ENCODE measurements at places on chromosomes 5 and 9. TPM values are rescaled to one million over a fixed set of nuclear protein-coding genes. Genes with fewer than 3 reads are reported as not detected.

PCDHB2 gene
- not detected for total RNA-seq

GRCh38 chr5:154977409-154977808, 36.1 kb upstream of the KIF4B start:
- DNase-seq: no peak

JMY gene
- 8.3 TPM for total RNA-seq

GRCh38 chr5:142878111-142878510, 107.9 kb downstream of the ARHGAP26 start:
- DNase-seq: no peak

DNA sequence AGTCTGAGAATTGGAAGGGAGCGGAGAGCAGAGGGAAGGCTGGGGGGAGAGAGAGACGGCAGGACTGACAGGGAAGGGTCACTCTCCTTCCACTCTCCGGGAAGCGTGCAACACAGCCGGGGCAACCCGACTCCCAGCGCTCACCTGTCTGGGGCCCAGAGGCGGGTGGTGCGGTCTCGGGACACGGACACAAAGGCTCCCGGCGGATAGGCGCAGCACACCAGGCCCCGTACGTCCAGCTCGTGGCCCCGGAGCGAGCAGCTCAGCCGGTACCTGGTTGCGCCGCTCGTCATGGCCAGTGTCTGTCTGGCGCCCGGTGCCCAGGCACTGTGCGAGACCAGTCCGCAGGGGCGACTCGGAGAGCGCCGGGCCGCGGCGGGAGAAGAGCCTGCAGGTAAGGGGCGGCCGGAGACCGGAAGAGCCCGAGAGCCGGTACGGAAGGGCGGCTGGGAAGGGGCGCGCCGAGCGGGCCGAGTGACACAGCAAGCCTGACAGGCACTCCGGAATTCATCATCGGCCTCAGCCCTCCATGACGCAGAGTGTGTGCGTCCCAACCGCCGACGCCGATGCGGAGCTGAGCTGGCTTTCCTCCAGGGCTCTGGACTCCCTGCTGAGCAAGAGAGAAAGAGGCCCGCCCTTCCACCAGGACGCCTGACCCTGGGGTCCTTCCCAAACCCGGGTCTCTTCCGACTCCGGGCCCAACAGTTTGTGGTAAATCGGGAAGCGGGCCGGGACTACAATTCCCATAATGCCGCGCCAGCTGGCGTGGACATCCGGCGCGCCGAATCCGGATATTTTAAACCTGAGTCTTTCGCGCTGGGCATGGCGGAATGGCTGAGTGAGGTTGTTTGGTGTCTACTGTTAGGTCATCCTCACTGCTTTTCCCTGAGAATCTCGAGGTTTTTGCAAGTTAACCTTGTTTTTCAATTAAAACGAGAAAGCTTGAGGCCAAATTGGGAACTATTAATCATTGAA, at the start of gene PLAA:
PLAA (minus strand) TSS at position 490 of the 975 bp plus-strand sequence; CDS start at position 293, 197 bp downstream.
- DNase-seq: peak; percentile 88

LRRC19 gene
- total RNA-seq: not detected

GRCh38 chr5:18487928-18488480, 853.7 kb downstream of the TAF11L14 start:
- DNase-seq: no peak

TMEM232 gene
- total RNA-seq: 0.91 TPM

DNA sequence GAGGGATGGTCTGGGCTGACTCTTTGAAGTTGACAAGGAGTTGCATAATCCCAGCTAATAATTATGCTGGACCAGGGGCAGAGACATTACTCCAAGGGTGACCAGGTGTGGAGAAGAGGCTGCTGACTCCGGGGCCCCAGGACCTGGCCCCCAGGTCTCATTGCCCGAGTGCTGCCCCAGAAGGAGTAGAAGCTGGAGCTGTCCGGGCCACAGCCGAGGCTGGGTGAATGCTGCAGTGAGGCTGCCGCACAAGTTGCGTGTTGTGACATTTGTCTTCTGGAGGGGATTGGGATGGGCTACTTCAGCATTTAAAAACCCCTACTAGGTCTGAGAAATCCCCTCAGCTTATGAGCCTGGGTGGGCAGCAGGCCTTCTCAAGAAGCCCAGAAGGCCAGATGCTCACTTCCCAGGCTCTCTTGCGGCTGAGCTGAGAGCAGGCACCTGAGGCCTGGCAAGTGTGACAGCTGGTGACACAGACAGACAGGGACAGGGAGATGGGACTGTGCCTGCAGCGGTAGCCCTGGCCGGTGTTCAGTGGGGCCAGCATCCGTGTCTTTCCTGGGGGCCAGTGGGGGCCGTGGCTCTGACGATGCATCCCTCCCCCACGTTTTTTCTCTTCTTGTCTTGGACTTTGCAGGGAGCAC, 122.8 kb downstream of the KCNIP1 start:
- no peak for DNase-seq

TMEM171 gene
- total RNA-seq: 0.25 TPM

GRCh38 chr5:179533024-179533423, 17.3 kb upstream of the RUFY1 start:
- no peak for DNase-seq

GPR151 gene
- not detected for total RNA-seq

DNA sequence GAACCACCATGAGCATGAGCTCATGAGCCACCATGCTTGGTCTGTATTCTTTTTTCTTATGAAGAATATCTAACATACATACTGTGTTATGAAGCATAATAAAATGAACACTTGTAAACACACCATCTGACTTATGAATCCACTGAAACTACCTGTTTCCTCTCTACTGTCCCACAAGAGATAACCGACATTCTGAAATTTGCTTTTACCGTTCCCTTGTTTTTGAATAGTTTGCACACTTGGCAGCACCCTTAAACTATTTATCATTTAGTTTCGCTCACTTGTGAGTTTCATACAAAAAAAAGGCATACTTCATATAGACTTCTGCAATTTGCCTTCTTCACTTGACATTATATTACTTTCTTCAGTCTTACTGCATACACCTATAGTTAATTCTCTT, 8.9 kb downstream of the LARS1 start:
- no peak for DNase-seq

FLT4 gene
- 13.2 TPM for total RNA-seq

- DNase-seq: no peak
Measured at GRCh38 chr9:14238518-14238917, 75.4 kb downstream of the NFIB start.

CAMK2A gene
- total RNA-seq: not detected

MYMK gene
- total RNA-seq: not detected

CD72 gene
- 15.3 TPM for total RNA-seq

DNA sequence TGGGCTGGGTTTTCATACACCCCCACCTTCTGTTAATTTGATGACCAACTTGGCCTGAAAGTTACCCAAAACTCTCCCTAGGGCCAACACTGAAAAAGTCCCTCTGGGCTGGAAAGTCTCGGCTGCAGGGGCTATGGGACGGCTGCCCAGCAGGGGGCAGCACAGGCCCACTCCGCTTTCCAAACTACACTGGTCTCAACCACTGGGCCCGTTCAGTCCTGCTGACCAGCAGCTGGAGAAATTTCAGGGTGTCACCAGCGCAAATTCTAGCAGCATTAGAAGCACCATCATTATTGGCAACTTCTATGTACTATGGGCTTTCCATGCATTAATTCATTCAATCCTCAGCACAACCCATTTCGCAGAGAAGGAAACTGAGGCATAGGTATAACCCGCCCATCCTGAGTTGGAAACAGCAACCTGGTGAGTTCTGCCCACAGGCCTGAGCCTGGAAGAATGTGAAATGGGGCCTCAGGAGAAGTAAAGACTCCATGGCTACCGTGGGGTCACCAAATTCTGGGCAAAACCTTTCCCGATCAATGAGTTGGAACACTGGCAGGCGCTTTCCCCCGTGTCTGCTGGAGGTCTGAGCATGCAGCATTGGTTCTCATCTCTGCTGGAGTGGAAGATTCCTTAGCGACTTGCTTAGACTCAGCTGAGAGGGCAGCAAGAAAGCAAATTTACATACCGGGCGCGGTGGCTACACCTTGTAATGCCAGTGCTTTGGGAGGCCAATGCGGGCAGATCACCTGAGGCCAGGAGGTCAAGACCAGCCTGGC, 9.7 kb downstream of the ORM2 start:
- DNase-seq: peak; percentile 69

GRCh38 chr5:111517853-111518501, 5.6 kb upstream of the STARD4 start:
- DNase-seq: no peak

GNA14 gene
- not detected for total RNA-seq

GRCh38 chr5:72703876-72704275, 112.6 kb upstream of the TNPO1 start:
- DNase-seq: no peak

DNA sequence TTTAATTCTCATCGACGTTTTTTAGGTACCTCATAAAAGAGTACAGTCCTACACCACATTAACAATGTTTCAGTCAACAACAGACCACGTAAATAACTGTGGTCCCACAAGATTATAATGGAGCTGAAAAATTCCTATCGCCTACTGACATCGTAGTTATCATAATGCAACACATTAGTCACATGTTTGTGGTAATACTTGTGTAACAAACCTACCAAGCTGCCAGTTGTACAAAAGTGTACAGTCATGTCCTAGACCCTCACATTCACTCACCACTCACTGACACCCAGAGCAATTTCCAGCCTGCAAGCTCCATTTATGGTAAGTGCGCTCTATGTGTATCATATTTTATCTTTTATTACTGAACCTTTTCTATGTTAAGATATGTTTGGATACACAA, 16.8 kb downstream of the GNAQ start:
- DNase-seq: no peak

SNCAIP gene
- total RNA-seq: not detected

RAB24 gene
- total RNA-seq: 39.0 TPM

GRCh38 chr9:99114049-99114440, 9.1 kb downstream of the TGFBR1 start:
- DNase-seq: no peak

Measured in activated naive CD8-positive, alpha-beta T cell treated with anti-CD3 and anti-CD28 coated beads, Interleukin-2, amount 10 ng/mL, durations not matched to agents 7 days and 5 days (primary cell).